ENCODE measurements at places on chromosomes 5 and 9. TPM values are rescaled to one million over a fixed set of nuclear protein-coding genes. Genes with fewer than 3 reads are reported as not detected.

- DNase-seq: no peak
Observed at GRCh38 chr9:84381508-84381907, 41.0 kb upstream of the SLC28A3 start.

DNA sequence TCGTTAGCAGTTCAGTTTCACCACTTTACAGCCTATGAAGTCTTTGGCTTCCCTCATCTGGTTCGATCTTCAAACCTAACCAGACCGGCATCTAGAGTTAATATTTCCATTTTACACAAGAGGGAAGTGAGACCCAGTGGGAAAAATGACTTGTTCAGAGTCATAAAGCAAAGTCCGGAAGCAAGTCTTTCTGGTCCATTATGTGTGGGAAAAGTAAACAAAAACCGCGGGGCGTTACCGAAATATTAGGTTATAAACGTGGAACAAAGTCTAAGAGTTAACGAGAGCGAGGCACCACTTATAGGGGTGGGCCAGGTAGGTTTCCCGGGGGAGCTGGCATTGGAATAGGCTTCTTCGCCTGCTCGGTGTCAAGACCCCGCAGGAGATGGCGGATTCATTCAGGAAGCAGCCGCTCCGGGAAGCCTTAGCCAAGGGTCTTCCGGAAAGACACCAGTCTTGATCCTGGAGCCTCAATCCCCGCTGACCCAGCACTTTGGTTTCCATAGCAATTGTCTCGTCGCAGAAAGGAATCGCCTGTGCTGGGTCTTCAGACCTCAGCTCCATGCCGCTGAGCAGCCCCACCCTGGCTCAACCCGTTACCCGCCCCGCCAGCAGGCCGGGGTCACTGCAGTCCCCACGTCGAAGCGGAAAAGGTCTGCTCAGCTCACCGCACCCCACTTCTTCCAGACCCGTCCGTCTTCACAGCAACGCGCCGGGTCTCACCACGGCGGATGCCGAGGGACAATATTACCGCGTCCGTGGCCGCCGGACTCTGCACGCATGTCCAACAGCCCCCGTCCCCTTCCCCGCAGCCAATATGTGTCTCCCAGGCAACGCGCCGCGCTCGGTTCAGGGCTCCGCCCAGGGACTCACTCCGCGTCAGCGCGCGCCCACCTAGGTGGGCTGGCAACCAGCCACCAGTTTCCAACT is at the start of gene C5orf52:
TSS of gene C5orf52 (plus strand) at position 872 of the 930 bp plus-strand sequence. CDS start 82 bp downstream, outside the sequence.
- no peak for DNase-seq

GRCh38 chr5:150175076-150175475 is 8.5 kb downstream of the CDX1 start:
- DNase-seq: no peak

- no peak for DNase-seq
Observed at GRCh38 chr5:38867416-38867815, 21.6 kb downstream of the OSMR start.

DNA sequence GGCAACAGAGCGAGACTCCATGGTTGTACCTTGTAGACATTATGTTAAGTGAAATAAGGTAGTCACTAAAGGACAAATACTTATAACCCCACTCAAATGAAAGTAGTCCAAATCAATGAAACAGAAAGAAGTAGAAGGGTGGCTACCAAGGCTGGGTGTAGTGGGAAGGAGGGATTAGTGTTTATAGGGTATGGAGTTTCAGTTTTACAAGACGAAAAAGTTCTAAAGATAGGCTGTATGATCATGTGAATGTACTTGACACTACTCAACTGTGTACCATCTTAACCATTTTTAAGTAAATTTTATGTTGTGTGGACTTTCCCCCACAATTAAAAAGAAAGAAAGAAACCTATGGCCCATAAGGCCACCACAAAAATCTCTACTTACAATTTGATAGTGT is 32.2 kb downstream of the ALDH7A1 start:
- no peak for DNase-seq

- DNase-seq: no peak
Observed at GRCh38 chr9:15047028-15047551, 136.9 kb upstream of the FREM1 start.

DNA sequence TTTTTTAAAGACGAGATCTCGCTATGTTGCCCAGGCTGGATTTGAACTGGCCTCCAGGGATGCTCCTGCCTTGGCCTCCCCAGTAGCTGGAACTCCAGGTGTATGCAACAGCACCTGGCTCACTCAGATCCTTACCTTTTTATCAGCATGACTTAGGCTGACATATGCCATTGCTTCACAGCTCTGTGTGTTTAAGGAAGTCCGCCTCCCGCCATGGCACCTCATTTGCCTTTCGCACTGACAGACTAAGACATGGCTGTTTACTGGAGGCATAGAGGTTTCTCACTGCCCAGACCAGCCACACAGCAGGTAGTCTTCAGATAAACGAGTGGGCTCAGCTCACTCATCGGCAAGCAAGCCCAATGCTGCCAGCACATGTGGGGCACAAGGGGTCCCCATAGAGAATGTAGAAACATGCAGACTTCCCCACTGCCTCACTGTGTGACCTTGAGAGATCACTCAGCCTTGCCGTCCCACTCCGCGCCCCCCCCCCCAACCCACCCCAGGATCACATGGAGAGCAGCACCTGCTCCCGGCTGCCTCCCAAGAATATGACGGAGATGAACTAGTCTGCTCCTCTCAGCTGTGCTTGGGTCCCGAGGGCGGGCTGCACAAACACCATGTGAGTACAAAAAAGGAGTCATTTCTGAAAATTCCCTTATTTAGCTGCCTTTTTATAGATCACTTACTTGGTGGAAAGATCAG is 62.8 kb downstream of the DCP2 start:
- no peak for DNase-seq

DAB2IP gene
- 87.4 TPM for total RNA-seq

PTPN3 gene
- 20.3 TPM for total RNA-seq

RASGRF2 gene
- 6.9 TPM for total RNA-seq

TPPP gene
- total RNA-seq: 13.0 TPM

ARID3C gene
- not detected for total RNA-seq

NELFB gene
- total RNA-seq: 40.6 TPM

FUBP3 gene
- 62.9 TPM for total RNA-seq

LOX gene
- total RNA-seq: 32.9 TPM

ADAMTS19 gene
- not detected for total RNA-seq

Data from thoracic aorta (tissue), 2 donors.